ENCODE measurements at places on chromosomes 7 and 10. TPM values are rescaled to one million over a fixed set of nuclear protein-coding genes. Genes with fewer than 3 reads are reported as not detected.

DNA sequence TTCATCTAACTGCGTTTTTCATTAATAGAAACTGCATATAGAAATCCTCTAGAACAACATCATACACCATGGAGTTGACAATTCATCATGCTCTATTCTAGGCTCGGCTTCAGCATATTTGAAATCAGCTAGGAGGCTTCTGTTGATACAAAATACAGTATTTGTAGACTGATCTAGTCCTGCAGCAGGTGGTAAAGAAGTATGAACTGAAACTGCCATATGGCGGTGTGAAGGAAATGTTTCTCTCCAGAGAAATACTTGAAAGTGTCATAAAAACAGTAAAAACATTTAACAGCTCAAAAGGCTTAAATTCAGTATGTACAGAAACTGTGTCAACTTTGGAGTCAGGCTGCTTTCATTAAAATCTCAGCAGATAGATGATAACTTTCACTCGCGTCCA, 32.0 kb upstream of the MYO3A start:
- H3K27ac ChIP-seq: no peak overlapping the region
- DNase-seq: no peak
- peaks cover 10% of the 10 kb centered on the region for H3K27me3 ChIP-seq
- H3K4me1 ChIP-seq: no peaks in the 10 kb centered on the region
- no peaks in the 10 kb centered on the region for H3K36me3 ChIP-seq

- no peak overlapping the region for H3K4me3 ChIP-seq
- H3K36me3 ChIP-seq: no peaks in the 10 kb centered on the region
- H3K4me1 ChIP-seq: no peaks in the 10 kb centered on the region
- no peak for DNase-seq
- H3K27me3 ChIP-seq: peaks cover 18% of the 10 kb centered on the region
Measured at GRCh38 chr10:51685768-51686167, 13.6 kb downstream of the CSTF2T start.

DNA sequence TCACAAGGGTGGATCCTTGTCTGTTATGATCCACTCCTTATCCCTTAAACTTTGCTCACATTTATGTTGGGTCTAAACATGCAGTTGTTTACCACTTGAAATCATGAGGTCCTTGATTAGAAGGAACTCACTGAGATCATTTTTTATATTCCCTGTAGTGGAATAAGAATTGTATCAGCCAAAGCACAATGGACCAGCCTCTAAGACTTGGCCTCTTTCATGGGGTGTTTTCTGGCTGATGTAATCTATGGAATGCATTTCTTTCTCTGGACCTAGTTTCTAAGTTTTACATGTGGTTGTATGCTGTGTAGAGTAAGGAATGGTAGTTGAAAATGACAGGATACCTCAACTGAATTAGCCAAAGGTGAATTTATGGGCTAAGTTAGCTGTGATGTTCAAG, 376.6 kb downstream of the SORCS3 start:
- no peak overlapping the region for H3K4me3 ChIP-seq
- no peaks in the 10 kb centered on the region for H3K36me3 ChIP-seq
- H3K27me3 ChIP-seq: no peaks in the 10 kb centered on the region
- no peak overlapping the region for H3K27ac ChIP-seq

DNA sequence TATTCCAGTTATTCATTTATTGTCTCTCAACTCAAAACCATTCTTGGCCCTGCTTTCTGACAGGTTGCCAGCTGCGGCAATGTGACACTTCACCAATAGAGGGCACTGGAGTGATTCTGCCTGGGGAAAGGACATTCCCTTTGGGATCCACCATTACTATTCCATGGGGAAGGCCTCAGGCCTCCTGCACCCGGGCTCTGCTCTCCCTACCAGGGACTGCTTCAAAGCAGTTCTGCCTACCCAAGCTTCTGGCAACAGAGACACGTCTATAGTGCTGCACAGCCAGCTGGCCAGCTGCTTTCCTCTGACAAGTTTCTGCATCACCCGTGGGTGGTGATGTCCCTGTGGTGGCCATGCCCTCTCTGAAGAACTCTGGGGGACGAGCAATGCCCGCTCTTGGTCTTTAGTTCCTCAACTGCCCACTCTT, 163.8 kb downstream of the ELMO1 start:
- no peaks in the 10 kb centered on the region for H3K36me3 ChIP-seq
- H3K27me3 ChIP-seq: no peaks in the 10 kb centered on the region
- peaks cover 39% of the 10 kb centered on the region for H3K4me1 ChIP-seq
- no peak overlapping the region for H3K4me3 ChIP-seq
- peak; percentile 39 for DNase-seq

GRCh38 chr7:64602086-64602485, 39.2 kb upstream of the ZNF680 start:
- no peak overlapping the region for H3K4me3 ChIP-seq
- H3K36me3 ChIP-seq: no peaks in the 10 kb centered on the region
- no peak for DNase-seq
- H3K27ac ChIP-seq: no peak overlapping the region
- no peaks in the 10 kb centered on the region for H3K4me1 ChIP-seq
- H3K27me3 ChIP-seq: no peaks in the 10 kb centered on the region

GRCh38 chr7:38309555-38309954, 36.1 kb upstream of the TARP start:
- DNase-seq: no peak
- H3K36me3 ChIP-seq: no peaks in the 10 kb centered on the region

DNA sequence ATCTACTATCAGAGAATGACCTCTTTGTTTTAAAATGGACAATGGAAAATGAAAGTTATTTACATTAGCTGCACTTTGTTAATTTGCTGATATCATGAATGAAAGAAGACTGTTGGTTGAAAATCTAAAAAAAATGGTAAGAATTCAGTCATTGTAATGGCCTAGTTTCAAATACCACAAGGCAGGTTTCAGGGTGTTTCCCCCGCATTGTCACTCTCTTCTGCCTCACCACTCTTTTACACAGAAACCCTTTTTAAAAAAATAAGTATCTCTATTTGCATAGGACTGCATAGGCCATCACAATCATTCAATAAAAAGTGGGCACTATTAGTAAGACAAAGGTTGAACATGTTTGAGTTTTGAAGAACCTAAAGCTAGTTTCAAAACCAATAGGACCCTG, 737.1 kb downstream of the INHBA start:
- no peaks in the 10 kb centered on the region for H3K4me1 ChIP-seq
- H3K4me3 ChIP-seq: no peak overlapping the region
- no peak for DNase-seq
- H3K36me3 ChIP-seq: no peaks in the 10 kb centered on the region
- no peaks in the 10 kb centered on the region for H3K27me3 ChIP-seq

DNA sequence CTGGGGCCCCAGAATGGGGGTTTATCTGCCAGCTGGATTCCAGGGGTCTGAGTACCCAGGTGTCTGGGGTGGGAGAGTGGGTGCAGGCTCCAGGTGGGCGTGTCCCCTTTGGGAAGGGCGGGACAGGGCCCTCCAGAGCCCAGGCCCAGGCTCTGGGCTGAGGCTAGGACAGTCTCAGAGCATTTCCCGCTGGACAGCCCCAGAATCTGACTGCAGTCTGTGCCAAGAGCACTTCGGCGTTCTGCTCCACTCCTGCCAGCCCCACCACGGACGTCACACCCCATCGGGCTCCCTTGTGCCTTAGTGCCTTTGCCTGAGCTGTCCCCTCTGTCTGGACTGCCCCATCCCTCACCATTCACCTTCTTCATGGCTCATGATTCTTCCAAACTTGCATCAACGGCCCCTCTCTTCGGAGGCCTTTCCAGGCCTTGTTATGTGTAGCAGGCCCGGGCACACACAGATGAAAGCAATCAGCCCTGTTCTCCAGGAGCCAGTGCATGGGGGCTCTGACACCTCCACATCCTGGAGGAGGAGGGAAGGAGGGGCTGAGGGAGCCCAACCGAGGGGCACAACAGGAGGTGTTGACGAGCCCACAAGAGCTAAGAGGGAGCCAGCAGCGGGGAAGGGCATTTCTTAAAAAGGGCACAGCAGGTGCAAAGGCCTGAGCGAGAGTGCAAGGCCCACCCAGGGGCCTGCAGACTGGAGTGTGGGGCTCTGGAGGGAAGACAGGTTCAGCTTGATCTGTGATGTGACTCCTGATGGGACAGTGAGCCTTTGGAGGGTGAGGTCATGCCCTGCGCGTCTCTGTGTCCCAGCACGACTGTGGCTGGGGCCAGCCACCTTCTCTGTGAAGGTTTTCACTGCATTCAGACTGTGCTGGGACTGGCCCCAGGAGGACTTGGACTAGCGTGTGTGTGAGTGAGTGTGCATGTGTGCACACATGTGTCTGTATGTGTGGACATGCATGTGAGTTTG, 41.7 kb downstream of the GTF2IRD1 start:
- no peak for DNase-seq
- no peak overlapping the region for H3K27ac ChIP-seq
- H3K27me3 ChIP-seq: no peaks in the 10 kb centered on the region
- H3K4me1 ChIP-seq: no peaks in the 10 kb centered on the region
- H3K36me3 ChIP-seq: no peaks in the 10 kb centered on the region

GRCh38 chr7:112414855-112415490, 35.3 kb upstream of the IFRD1 start:
- no peak overlapping the region for H3K4me3 ChIP-seq
- peaks cover 5% of the 10 kb centered on the region for H3K4me1 ChIP-seq
- H3K36me3 ChIP-seq: peaks cover 1% of the 10 kb centered on the region
- H3K27me3 ChIP-seq: peaks cover 14% of the 10 kb centered on the region
- no peak overlapping the region for H3K27ac ChIP-seq

- no peaks in the 10 kb centered on the region for H3K4me1 ChIP-seq
- H3K36me3 ChIP-seq: peaks cover 2% of the 10 kb centered on the region
- DNase-seq: no peak
- H3K4me3 ChIP-seq: no peak overlapping the region
- H3K27ac ChIP-seq: peak overlapping the region; percentile 7
Measured at GRCh38 chr7:136139417-136139816, 162.3 kb upstream of the MTPN start.

DNA sequence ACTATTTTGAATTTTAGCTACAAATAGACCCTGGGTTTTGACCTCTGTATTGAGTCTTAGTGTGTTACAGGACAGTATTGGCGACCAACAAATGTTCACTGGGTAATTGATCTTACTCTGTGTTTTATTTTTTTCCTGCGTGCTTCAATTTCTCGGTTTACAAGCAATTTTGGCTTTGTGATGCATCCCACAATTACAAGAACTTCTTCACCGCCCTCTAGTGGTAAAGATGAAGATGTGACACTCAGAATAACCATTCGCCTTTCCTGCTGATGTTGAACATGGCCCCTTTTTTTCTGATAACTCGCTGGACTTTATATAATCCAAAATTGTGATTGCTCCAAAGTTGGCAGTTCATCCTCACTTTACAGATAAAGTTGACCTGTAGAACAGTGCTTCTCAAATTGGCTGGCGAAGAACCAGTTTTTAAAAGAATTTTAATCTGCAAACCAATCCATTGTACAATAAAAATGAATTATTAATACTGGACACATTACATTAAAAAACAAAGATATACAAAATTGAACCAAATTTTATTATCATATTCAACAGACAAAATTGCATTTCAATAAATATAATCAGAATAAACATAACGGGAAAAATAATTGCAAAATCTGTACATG, 20.2 kb upstream of the SMC3 start:
- H3K36me3 ChIP-seq: no peaks in the 10 kb centered on the region
- H3K4me1 ChIP-seq: peaks cover 16% of the 10 kb centered on the region
- no peak for DNase-seq
- peak overlapping the region; percentile 79 for H3K27ac ChIP-seq
- peak overlapping the region; percentile 14 for H3K4me3 ChIP-seq

- no peaks in the 10 kb centered on the region for H3K4me1 ChIP-seq
- DNase-seq: no peak
- no peak overlapping the region for H3K27ac ChIP-seq
- H3K4me3 ChIP-seq: no peak overlapping the region
- no peaks in the 10 kb centered on the region for H3K27me3 ChIP-seq
Measured at GRCh38 chr10:96626795-96627194, 40.0 kb upstream of the TM9SF3 start.

GRCh38 chr10:51342381-51342780, 268.1 kb downstream of the PRKG1 start:
- H3K36me3 ChIP-seq: no peaks in the 10 kb centered on the region
- no peak for DNase-seq
- H3K27ac ChIP-seq: no peak overlapping the region
- H3K4me1 ChIP-seq: no peaks in the 10 kb centered on the region

GRCh38 chr10:5447611-5448071, 35.3 kb downstream of the NET1 start:
- peak overlapping the region; percentile 58 for H3K4me3 ChIP-seq
- H3K4me1 ChIP-seq: peaks cover 51% of the 10 kb centered on the region
- peak; percentile 31 for DNase-seq
- no peaks in the 10 kb centered on the region for H3K36me3 ChIP-seq
- no peak overlapping the region for H3K27ac ChIP-seq

DNA sequence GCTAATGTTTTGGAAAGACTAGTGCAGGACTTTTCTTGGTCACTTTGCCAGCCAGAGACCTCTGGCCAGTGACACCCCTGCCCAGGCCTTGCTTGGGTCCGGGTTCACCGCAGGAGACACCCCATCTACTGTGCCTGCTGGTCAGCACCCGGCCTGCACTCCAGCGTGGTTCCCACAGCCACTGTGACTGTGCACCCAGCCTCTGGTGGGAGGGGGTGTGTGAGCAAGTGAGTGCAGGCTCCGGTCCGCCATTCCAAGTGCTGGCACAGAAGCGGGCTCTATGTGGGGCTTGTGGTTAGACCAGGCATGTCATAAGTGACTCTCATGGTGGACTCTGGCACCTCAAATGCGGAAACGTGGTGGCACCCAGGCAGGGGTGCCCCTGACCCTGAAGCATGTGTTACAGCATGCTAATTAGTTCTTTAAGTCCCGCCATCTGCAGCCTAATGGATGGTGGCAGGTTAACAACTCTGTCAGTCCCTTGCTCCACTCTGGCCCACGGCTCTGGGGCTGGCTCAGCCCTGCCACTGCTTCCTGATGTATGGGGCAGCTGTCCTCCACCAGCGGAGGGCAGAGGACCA, 311.9 kb upstream of the HGF start:
- H3K4me3 ChIP-seq: no peak overlapping the region
- no peaks in the 10 kb centered on the region for H3K36me3 ChIP-seq

- no peaks in the 10 kb centered on the region for H3K4me1 ChIP-seq
- no peak for DNase-seq
- H3K27ac ChIP-seq: no peak overlapping the region
- no peak overlapping the region for H3K4me3 ChIP-seq
- H3K27me3 ChIP-seq: no peaks in the 10 kb centered on the region
- H3K36me3 ChIP-seq: no peaks in the 10 kb centered on the region
Measured at GRCh38 chr7:18210788-18211187, 183.1 kb upstream of the PRPS1L1 start.

GRCh38 chr7:40700653-40701421, 566.0 kb downstream of the SUGCT start:
- DNase-seq: peak; percentile 44
- no peaks in the 10 kb centered on the region for H3K36me3 ChIP-seq
- peak overlapping the region; percentile 80 for H3K27ac ChIP-seq
- peak overlapping the region; percentile 69 for H3K4me3 ChIP-seq
- peaks cover 35% of the 10 kb centered on the region for H3K4me1 ChIP-seq

- peaks cover 2% of the 10 kb centered on the region for H3K4me1 ChIP-seq
- H3K4me3 ChIP-seq: no peak overlapping the region
- no peaks in the 10 kb centered on the region for H3K36me3 ChIP-seq
- H3K27me3 ChIP-seq: peaks cover 16% of the 10 kb centered on the region
- DNase-seq: no peak
- no peak overlapping the region for H3K27ac ChIP-seq
Measured at GRCh38 chr7:45145881-45146280, 11.7 kb upstream of the RAMP3 start.

Gene SPDYE18
- 0.63 TPM for total RNA-seq

Gene SFRP4
- not detected for total RNA-seq

Gene TMEM176B
- total RNA-seq: not detected

Gene ZNF488
- 0.46 TPM for total RNA-seq

Gene TRDMT1
- 5.5 TPM for total RNA-seq

Gene CALY
- 0.09 TPM for total RNA-seq

Gene OR9A2
- total RNA-seq: not detected

Gene DDC
- not detected for total RNA-seq

Gene POLL
- 38.0 TPM for total RNA-seq

Gene ATP6V1F
- total RNA-seq: 68.3 TPM

Gene NEBL
- total RNA-seq: 0.09 TPM

Gene MYH16
- not detected for total RNA-seq

Gene TAS2R3
- total RNA-seq: 1.8 TPM
